Germinal center (tissue), 1 donor: ENCODE measurements at places on chromosomes 5 and 9.

- DNase-seq: no peak
These were observed 76.3 kb downstream of the SCAI start for GRCh38 chr9:125066839-125067619.

- DNase-seq: no peak
These were observed 165.2 kb downstream of the SLC25A46 start for GRCh38 chr5:110903966-110904365.

DNA sequence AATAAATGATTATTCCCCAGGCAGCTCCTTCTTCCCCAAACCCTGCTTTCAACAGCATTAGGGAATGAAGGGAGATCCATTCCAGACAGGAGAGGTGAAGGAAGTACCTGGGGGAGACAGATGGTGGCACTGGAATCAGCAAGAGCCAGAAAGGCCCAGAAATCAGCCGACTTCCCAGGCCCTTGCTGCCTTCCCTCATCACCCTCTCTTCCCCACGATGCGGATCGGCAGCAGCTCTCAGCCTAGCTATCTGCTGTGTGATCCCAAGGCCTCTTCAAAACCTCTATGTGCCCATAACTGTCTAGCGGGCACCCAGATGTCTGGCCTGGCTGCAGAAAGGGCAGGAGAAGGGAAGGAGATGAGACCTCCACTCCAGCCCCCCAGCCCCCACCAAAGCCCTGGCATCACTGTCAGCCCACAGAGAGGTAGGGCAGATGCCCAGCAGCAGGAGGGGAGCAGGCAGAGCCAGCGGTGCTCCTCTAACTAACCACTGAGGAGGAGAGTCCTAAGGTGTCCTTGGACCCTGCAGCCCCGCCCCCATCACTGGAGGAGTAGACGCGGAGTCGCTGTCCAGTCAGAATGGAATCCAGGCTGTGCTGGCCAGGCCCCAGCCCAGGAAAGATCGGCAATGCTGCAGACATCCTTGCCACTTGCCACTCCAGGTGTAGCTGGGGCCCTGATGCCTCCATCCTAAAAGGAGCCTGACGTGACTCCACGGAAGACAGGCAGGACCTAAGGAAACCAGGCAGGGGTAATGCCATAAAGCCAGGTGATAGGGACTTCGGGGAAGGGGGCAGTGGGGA, 12.7 kb downstream of the CNTFR start:
- no peak for DNase-seq

GRCh38 chr9:73583576-73583975, 431.9 kb downstream of the ANXA1 start:
- DNase-seq: no peak

DNA sequence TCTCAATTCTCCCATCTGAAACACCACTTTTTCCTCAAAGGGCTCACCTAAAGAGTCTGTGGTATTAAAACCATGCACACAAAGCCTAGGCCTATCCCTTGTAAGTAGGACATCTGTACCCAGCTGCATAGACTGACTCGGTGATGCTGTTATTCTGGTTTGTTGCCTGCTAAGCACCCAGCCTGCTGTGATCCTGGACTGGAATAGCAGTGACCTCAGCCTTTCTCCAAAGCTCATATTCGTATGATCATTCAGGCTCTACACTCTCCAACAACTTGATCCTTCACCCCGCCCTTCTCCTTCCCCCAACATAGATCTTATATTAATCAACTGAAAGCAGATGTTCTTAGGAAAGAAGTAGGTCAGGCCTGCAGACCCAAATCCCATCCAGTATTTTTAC, 81.4 kb upstream of the WWC1 start:
- DNase-seq: no peak

DNA sequence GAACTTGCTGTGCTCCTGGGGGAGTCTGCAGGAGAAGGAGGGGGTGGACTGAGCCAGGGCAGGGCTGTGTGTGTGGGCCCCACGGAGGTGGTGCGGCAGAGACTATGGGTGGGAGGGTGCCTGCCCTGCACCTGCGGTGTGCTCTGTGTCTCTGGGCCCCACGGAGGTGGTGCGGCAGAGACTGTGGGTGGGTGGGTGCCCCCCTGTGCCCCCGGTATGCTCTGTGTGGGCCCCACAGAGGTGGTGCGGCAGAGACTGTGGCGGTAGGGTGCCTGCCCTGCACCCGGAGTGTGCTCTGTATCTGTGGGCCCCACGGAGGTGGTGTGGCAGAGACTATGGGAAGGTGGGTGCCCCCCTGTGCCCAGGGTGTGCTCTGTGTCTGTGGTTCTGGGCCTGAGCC, 103.7 kb downstream of the EHMT1 start:
- no peak for DNase-seq

- no peak for DNase-seq
These were observed 122.3 kb upstream of the RAI14 start for GRCh38 chr5:34533582-34534522.

- DNase-seq: no peak
These were observed 195.5 kb upstream of the CLINT1 start for GRCh38 chr5:158054223-158055110.

DNA sequence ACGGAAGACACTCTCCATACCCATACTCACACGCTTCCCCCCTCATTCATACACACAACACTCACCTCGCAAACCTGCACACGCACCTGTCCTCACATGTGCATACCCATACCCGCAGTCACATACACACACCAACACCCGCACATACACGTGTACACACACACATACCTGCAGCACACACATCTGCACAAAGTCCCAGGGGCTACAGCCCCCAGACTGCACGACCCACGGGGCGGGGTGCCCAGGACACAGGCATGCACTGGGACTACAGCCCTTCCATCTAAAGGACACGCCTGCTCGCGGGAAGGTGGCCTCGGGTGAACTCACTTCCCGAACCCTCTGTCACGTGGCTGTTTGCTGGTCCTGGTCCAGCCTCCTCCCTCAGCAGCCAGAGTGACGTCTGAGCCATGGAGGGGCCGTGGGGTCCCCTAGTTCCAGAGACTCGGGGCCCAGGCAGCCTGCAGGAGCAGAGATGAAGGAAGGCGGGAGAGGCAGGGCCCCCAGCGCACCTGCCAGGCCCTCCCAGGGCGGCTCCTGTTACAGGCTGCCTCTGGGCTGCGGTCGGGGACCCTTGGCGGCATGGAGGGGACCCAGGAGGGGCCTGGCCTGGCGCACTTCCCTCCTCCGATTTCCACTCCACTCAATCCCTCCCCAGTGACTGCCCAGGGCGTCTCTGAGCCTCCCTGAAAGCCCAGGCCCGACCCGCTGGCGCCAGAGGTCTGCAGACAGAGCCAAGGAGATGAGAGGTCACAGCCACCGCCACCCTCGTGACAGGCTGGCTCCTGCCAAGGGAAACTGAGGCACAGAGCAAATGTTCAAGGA, 8.1 kb downstream of the SLC12A7 start:
- no peak for DNase-seq

DNA sequence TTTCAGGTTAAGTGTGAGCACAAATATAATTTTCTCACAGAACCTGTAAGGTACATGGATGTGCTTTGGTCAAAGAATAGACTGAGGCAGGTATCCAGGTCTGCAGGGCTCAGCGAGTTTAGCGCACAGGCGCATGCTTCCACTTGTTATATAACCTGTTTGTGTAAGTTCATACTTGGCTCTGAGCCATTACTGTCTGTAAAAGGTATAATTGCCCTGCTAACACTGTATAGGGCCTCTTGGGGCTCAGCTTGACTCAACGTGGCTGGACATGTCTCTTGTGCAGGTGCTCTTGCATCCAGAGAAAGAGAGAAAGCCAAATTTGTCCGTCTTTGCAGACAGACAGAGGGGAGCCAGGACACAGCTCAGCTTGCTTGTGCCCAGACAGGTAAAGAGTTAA, 759.6 kb downstream of the MTRR start:
- no peak for DNase-seq

GRCh38 chr9:99867968-99868367, 38.5 kb upstream of the STX17 start:
- DNase-seq: no peak

DNA sequence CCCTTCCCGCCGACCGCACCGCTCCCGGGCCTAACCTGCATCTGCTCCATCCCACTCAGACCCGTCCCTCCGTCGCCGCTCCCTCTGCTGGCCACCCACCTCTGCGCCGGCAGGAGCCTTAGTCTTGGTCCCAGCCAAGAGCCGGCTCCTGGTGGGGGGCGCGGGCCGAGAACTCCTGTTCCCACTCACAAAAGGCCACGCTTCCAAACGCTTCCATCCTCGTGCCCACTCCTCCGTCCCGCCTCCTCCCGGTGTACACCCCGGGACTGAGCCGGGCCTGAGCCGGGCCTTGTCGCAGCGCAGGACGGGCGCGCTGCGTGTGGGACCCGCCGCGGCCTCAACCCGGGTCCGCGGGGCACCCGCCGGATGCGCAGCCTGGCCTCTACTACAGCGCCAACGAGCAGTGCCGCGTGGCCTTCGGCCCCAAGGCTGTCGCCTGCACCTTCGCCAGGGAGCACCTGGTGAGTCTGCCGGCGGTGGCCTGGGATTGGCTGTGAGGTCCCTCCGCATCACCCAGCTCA, 7.5 kb downstream of the ADAMTS13 start:
- DNase-seq: peak; percentile 45

DNA sequence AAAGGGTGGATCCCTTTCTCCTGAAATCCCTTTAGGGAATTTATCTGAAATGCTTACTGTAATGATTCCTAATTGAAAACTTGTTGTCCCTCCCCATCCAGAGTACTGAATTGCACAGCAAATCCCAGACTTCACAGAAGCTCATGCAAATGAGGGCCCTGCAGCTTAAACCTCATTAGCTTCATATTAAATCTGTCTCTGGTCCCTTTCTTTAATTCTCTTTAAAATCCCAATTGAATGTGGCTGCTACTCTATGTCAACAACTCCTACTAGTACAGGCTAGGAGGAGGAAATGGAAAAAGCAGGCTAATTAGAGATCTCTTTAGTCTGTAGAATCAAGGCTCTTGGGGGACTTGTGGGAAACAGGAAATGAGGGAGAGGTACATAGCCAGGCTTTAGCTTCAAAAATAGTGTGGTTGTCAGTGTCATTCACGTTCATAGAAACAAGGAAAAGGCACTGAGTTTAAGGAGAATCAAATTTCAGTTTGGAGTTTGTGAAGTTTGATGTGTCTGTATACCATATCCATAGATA, 191.3 kb upstream of the PRDM9 start:
- DNase-seq: no peak

- no peak for DNase-seq
These were observed 23.2 kb upstream of the DAB2 start for GRCh38 chr5:39447968-39448367.

DNA sequence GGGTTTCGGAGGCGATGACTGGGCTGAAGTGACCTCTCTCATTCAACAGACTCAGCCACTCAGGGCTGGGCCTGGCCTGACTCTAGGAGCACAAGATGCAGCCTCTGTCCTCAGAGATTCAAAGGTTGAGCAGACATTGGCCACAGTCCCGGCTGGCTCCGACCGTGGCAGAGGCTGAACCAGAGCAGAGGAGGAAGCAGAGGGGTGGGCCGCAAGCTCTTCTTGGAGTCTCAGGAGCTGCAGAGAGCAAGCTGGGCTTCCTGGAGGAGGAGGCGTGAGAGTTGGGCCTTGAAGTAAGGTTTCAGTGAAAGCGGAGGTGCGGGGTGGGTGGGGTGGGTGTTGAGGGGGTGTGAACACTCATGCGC, 37.6 kb downstream of the ALG2 start:
- DNase-seq: no peak

- DNase-seq: no peak
These were observed 147.9 kb downstream of the MSX2 start for GRCh38 chr5:174872271-174872670.

DNA sequence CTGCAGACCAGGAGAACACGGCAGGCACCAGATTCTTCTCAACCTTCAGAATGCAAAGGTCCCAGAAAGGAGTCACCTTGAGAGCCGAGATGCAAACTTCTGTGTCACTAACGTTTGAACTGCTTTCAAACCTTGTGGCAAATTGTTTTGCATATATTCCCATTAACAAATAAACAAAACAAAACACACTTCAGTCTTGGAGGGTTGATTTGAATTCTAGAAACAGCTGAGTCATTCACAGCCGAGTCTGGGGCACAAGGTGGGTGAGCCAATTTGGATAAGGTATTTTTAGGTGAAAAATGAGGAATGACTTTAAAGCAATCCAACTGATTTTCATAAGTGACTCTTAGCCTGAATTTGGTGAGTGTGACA, 38.8 kb upstream of the ANKRD33B start:
- no peak for DNase-seq

GRCh38 chr9:70573308-70573707, 158.9 kb upstream of the KLF9 start:
- no peak for DNase-seq

DNA sequence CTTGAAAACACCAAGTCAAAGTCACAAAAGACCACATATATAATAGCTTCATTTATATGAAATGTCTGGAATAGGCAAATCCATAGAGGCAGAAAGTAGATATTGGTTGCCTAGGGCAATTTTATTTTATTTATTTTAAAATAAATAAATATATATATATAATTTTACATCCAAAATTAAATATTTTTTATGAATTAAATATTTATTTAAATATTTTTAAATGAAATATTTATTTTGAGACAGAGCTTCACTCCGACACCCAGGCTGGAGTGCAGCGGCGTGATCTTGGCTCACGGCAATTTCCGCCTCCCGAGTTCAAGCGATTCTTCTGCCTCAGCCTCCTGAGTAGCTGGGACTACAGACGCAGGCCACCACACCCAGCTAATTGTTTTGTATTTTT, 58.9 kb upstream of the ATG10 start:
- no peak for DNase-seq

GRCh38 chr5:39521940-39522590, 97.3 kb upstream of the DAB2 start:
- no peak for DNase-seq

- no peak for DNase-seq
These were observed 105.7 kb upstream of the MAMDC2 start for GRCh38 chr9:69937833-69938535.

DNA sequence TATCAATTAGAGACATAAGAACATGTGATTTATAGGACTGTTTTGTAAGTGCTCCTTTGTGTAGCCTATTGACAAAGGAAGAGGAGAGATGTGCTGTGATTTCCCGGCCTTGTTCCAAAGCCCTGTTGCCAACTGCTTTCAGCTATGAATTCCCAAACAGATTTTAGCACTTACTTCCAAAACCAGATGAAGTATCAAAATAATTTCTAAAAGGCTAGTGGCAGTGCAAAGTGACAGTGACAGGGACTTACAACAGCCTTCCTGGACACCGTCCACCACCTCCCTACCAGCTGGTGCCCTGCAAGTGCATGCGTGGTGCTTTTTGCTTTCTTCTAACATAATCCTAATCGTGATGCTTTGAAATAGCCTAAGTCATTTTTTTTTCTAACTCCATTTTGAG, 254.1 kb upstream of the ACTBL2 start:
- no peak for DNase-seq
